Activated naive CD8-positive, alpha-beta T cell treated with anti-CD3 and anti-CD28 coated beads, Interleukin-2, amount 50 U/mL, for 16 hours (primary cell): ENCODE measurements at places on chromosomes 4 and X.

- no peak for DNase-seq
These were observed 479 bp downstream of the BRCC3 start for GRCh38 chrX:155071694-155072280.

DNA sequence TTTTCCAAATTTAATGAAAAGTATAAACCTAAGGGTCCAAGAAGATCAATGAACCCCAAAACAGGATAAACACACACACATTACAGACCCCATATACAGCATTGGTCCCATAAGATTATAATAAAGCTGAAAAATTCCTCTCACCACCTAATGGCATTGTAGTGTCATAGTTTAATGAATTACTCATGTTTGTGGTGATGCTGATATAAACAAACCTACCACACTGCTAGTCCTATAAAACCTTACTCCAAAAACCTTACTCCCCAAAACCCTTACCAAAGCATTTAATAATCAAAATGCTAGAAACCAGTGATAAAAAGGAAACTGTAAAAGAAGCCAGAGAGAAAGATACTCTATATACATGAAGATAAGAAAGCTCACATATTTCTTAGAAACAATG, 148.1 kb upstream of the SH3RF1 start:
- DNase-seq = no peak

GRCh38 chr4:13601048-13601447, 26.5 kb downstream of the BOD1L1 start:
- no peak for DNase-seq

DNA sequence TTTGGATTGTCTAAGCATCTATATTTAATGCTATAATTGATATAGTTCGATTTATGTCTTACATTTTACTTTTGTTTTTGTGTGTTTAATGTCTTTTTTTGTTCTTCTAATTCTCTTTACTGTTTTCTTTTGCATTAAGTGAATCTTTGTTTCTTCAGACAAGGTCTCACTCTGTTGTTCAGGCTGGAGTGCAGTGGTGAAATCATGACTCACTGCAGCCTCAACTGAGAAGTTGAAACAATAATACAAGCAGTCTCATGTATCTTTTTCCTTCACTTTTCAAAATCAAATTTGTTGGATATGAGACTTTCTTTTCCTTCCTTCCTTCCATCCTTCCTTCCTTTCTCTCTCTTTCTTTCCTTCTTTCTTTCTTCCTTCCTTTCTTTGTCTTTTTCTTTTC, 1401.6 kb downstream of the ADGRL3 start:
- DNase-seq = no peak

- no peak for DNase-seq
These were observed at the start of gene KLB for GRCh38 chr4:39406763-39407583. KLB (plus strand) TSS chr4:39406930; CDS start chr4:39406950, 20 bp downstream.

DNA sequence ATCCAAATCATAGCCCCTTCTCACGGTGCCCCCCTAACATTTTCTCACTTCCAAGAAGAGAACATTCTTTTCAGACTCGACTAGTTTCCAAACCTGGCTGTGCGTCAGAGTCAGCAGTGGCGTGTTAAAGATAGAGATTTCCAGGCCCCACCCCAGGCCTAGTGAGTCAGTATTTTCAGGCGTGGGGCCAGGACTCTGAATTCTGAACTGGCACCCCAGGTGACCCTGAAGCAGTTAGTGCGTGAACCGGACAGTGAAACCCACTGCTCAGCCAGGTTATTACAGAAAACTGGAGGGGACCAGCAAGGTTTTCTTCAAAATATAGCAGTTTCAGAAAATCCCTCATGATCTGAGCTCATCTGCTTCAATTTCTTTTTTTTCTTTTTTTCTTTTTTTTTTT, 35.0 kb upstream of the BCOR start:
- no peak for DNase-seq

GRCh38 chr4:20829617-20830357, 129.5 kb downstream of the PACRGL start:
- DNase-seq = no peak

GRCh38 chrX:112083624-112084326, 1.2 kb upstream of the TRPC5 start:
- no peak for DNase-seq

GRCh38 chrX:44035571-44035970, 62.4 kb upstream of the NDP start:
- no peak for DNase-seq

DNA sequence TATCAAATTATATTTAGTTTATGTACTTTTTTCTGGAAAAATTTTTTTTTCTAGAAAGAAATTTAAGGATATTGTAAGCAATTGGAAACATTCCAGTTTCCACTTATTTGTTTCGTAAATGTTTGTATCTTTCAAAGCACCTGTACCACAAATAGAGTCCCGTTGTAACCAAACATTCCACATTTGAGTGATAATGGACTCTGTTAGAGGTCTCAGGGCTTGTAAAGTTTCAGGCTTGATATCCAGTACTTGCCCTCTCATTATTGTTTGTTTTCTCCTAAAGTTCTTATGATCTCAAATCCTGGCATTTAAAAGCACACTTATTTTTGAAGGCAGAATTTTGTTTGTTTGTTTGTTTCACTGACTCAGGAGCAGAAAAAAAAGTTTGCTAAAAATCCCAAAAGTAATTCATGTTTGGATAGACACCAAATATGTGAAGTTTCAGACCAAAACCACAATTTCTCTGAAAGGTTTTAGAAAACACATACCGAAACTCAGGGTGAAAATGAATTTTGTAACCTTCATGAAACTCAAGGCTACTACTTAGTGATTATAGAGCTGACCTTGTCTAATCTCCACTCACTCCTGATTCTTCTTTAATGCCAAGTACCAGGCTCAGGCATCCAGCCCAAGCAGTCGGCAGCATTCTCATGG, 5.7 kb upstream of the TMEM192 start:
- no peak for DNase-seq

DNA sequence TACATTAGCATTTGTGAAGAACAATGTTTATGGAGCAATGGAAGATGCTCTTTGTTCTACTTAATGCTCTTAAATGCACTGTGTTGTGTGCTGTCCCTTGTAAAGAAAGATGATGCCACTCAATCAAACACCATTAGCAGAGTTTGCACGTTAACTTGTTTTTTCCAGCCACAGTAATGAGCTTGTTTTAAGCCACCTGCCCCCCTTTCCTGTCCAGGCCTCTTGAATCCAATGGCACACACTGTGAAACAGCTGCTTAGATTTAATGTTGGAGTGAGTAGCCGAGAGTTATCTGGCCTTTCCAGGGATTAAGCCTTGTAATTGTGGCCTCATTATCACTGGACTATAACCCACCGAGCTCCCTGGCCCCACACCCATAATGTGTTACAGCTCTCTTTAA, 86.0 kb downstream of the PAK3 start:
- no peak for DNase-seq

- no peak for DNase-seq
These were observed 32.4 kb downstream of the PRMT9 start for GRCh38 chr4:147651563-147651962.

DNA sequence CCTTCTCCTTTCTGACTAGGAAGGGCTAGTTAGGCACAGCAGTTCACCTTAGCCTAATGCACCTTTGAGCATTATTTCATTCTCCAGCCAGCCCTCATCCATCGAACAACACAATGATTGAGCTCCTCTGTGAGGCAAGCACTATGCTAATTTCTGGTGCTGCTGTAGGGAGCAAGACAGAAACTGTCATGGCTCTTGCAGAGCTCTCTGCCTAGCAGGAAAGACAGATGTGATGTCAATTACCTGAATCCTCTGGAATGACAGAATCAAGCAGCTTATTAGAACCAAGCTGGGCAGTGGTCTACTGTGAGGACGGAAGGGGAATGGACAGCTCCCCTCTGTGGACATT, 256.1 kb upstream of the NOCT start:
- no peak for DNase-seq

- no peak for DNase-seq
These were observed 79.3 kb downstream of the FBXW7 start for GRCh38 chr4:152456609-152457008.

DNA sequence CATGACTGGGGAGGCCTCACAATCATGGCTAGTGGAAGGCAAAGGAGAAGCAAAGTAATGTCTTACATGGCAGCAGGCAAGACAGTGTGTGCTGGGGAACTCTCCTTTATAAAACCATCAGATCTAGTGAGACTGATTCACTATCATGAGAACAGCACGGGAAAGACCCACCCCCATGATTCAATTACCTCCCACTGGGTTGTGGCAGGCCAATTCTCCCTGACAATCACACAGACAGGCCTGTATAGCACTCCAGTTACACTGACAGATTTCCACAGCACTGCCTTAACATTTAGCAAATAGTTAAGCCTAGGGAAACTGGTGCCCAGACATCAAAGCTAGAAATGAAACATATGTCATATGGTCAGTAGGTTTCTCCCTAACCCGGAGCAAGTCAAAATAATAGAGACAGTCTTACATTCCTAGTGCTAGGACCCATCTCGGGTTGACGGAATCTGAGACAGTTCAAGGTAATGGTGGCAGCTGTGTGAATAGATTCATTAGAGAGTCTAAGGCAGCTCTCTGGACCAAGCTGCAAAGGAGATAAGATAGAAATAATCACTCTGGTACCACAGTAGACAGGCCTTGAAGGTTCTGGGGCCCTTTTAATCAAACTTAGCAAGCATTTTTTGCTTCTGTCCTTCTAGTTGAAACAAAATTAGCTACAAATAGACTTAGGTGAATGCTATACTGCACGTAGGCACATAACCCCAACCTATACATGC, 9.4 kb upstream of the HERC5 start:
- DNase-seq = no peak

DNA sequence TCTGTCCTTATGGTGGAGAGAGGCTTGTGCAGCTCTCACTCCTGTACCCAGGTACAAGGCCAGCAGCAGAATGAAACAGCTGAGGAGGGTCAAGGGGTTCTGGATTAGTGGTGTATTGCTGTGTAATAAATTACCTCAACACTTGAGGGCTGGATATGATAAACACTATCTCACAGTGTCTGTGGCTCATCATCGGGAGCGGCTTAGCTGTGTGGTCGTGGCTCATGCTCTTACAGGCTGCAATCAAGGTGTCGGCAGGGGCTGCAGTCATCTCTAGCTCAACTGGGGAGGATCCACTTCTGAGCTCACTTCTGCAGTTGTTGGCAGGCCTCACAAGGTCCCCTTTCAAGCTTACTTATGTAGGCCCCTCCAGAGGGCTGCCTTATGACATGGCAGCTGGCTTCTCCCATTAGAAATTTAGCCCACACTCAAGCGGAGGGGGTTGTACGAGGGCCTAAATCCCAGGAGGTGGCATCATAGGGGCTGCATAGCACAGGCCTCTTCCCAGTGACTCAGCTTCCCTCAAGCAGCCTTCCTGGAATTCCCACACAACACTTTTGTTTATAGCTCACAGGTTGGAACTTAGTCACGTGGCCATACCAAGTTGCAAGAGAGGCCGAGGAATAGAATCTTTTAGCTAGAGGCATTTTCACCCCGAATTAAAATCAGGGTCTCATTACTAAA, 148.2 kb upstream of the RPS6KA3 start:
- no peak for DNase-seq

DNA sequence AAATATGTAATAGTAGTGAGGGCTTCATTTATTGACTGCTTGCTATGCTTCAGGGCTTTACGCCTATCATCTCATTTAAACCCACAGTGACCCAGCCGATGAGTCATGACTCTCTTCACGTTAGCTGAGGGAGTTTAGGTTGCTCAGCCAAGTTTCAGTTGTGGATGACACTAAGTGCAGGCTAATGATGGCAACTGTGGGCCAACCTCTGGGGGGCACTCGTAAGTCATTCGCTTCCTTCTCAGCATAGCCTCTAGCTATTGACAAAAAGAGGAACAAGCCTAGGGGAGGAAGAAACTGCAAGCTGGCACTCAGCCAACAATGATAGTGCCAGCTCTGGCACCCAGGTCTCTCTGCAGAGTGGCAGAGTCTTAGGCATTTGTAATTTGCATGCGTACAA, 325.0 kb downstream of the ARHGAP10 start:
- peak; percentile 40 for DNase-seq

DNA sequence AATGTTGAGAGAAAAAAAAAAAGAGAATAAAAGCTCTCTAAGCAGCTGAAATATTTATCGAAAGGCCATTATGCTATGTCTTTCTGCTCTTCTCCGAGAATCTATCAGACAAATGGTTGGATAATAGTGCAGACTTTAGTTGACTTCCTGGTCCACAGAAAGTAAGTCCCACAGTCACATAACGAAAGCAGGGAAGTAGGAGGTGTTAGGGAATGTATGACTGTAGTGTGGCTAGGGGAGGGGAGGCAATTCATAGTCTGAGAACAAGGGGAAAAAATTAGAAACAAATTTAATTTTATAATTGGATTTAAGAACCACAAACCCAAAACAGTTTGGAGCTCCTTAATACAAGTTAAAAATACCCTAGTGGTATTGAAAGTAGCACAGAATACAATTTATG, 79.7 kb upstream of the VEGFC start:
- no peak for DNase-seq

GRCh38 chrX:96435378-96436035, 249.1 kb upstream of the DIAPH2 start:
- DNase-seq = no peak

DNA sequence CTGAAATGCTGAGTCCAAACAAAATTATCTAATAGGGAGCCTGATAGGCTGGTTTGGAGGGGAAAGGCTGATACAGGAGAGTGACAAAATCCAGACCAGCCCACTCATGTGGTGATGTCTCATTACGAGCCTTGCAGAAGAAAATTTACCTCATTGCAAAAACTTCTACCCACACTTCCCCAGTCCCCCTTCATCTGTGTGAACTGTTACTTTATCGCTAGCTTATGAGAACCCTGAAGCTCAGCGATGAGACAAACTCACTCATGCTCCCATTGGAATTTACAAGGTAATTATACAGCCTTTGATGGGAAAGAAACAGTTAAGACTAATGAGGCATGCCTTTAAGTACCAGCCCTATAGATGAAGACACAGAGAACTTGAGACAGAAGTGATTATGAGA, 76.1 kb downstream of the ARHGAP6 start:
- DNase-seq = no peak

GRCh38 chr4:137238456-137239162, 293.7 kb downstream of the PCDH18 start:
- no peak for DNase-seq

GRCh38 chrX:130085551-130086446, 24.5 kb downstream of the ELF4 start:
- no peak for DNase-seq

- DNase-seq = no peak
These were observed 245.0 kb upstream of the SFRP2 start for GRCh38 chr4:154033921-154034320.

GRCh38 chr4:123651536-123652180, 255.1 kb downstream of the SPRY1 start:
- no peak for DNase-seq

- DNase-seq = no peak
These were observed 16.6 kb downstream of the HSD17B13 start for GRCh38 chr4:87306056-87306455.

GRCh38 chr4:153438916-153439756, 27.0 kb upstream of the TMEM131L start:
- DNase-seq = no peak

- DNase-seq = no peak
These were observed 61.7 kb downstream of the CT47B1 start for GRCh38 chrX:120813982-120814381.
